ENCODE measurements at places on chromosomes 1 and 21.

GRCh38 chr1:14413819-14414490, 184.5 kb upstream of the KAZN start:
- peak; percentile 37 for DNase-seq

DNA sequence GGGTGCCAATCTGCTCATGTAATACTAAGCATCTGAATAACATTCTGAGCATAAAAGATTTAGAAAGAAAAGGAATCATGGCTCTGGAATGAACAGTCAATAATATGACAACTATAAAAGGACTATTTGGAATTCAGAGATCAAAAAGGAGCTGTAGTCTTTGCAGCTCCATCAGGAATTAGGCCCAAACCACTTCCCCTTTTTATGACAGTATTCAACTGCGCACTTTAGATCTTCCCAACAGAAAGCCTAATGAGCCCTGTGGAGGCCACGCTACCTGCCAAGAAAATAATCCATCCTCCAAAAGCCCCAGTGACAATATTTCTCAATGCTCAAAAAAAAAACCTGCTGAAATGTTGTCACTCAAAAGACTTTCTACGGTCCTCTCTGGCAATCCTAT, 163.2 kb downstream of the SNX7 start:
- DNase-seq = no peak

GRCh38 chr1:5296095-5296494, 641.7 kb downstream of the AJAP1 start:
- no peak for DNase-seq

- DNase-seq = no peak
These were observed 24.2 kb upstream of the ITPKB start for GRCh38 chr1:226762988-226763904.

DNA sequence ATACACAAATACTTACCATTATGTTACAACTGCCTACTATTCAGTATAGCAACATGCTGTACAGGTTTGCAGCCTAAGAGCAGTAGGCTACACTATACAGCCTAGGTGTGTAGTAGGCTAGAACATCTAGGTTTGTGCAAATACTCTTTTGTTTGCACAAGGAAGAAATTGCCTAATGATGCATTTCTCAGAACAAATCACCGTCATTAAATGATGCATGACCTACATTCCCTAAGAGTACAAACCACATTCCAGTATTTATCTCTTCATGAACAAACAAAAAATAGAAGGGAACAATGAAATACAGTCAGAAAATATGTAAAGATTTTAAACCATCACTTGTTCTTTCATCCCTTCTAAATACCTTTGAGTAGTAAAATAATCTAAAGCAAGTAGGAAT, 109.7 kb upstream of the HP1BP3 start:
- peak; percentile 88 for DNase-seq

GRCh38 chr1:48568501-48568900, 96.5 kb upstream of the SPATA6 start:
- DNase-seq = no peak

- no peak for DNase-seq
These were observed 1.3 kb downstream of the SDCCAG8 start for GRCh38 chr1:243257189-243257588.

GRCh38 chr1:38831731-38832369, 27.7 kb downstream of the RRAGC start:
- no peak for DNase-seq

DNA sequence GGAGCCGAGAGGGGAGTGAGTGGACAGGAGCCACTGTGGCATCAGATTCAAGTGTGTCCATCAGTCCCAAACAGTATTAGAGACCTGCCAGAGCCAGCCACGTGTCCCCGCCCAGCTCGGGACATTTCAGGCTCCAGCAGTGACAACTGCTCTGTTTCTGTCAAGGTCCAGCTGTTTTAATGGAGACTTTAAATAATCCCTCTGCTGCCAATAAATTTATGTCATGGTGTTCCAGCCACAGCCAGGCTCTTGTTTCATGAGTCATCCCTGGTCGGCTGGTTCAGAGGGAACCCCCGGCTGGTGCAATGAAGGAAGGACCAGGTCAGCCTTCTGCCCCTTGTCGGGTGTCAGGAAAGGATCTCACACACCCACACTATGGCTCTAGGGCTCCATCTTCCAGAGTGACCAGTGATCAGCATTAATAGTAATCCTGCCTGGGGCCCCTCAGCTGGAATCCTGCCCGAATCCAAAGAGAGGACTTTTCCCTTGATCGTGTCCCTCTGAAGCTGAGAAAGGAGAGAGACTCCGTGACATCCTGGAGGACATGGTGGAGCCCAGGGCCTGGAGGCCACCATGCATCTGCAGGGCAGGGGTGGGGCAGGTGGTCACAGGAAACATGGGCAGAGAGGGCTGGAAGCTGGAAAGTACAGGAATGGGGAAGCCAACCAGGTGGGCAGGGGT, 197.3 kb downstream of the MATN1 start:
- peak; percentile 72 for DNase-seq

- peak; percentile 17 for DNase-seq
These were observed 10.7 kb downstream of the PIGR start for GRCh38 chr1:206935491-206936067.

DNA sequence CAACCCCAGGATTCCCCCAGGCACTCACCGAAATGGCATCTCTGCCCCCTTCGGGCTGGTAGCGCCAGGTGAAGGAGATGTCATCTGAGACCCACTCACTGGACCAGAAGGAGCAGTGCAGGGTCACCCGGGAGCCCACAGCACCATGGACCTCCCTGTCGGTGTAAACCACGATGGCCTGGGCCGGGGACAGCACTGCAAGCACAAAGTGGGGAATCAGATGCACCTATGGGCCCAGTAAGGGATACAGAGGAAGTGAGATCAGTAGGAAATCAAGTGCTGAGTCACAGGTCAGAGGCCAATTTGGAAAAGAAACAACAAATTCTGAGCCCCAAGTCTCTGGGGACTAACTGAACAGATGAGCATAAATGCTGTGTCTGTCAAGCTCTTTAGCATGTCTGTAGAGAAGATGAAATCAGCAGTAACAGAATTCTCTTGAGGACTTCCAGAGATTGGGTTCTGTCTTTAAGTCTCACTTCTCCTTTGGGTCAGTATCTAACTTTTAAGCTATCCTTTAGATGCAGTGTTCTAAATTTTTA, 2.5 kb downstream of the MPZ start:
- peak; percentile 87 for DNase-seq

DNA sequence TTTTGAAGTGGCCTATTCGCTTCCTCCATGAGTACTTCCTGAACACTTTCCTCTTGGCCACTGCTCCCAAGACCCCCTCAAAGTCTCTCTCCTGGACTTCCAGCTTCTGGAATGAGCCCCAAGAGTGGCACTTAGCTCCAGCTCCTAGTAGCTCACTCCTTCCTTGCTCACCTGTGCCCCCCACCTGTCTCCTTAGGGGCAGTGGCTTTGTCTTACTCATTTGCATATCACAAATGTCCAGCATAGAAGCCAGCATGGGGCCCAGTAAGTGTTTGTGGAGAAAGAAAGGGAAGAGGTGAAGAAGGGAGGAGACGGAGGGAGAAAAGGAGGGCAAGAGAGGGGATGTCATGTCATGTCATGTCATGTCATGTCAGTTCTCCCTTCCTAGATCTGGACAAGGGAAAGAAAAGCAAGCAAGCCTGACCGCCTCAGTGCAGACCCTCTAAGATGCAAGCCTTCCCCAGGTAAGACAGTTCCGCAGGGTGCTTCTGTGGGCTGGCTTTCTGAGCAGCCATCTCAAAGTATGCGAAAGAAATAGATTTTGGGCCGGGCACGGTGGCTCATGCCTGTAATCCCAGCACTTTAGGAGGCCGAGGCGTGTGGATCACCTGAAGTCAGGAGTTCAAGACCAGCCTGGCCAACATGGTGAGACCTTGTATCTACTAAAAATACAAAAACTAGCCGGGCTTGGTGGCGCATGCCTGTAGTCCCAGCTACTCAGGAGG, 6.9 kb upstream of the MX1 start:
- DNase-seq = no peak

DNA sequence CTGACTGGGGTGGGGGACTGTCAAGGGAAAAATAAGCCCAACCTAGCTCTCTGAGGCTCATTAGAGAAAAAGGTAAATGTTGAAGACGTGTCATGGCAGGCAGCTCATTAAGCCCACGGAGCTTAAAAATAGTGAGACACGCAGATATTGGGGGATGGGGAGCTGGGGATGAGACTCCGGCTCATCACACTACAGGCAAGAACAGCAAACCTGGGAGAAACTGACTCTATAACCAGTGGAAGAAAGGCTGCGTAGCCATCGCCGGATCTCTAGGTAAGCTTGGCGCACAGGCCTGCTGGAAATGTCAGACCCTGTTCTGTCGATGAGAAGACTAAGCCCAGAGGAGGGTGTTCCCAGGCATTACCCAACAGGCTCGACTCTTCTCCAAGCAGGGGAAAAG, 78.0 kb downstream of the SYT2 start:
- no peak for DNase-seq

DNA sequence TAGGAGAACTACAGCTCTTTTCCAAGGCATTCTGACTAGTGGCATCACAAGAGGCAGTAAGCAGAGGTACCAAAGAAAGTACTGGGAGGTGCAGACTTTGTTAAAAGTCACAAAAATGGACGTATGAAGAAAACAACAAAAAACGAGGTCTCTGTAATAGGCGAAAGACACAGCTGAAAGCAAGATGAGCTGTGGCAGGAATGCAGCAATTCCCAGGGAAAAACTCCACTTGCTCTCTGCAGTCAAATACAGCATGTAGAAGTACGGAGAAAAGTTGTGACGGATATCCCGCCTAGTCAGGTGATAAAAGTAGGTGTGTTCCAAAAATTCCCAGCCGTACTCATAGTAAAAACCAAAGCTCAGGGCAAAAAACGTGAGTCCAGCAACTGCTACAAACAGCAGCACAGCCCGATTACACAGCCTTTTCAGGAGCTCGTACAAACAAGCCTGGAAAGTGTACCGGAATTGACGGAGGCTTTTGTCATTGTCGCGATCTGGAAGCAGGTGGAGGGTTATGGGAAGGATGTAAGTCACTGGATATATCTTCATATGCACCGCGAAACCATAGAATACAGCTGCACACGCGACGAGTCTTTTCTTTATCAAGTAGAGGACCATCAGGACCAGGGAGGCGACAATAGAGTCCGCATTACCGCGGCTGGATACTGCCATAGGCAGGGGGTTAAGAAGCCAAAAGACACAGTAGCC, 979 bp downstream of the PIGM start:
- no peak for DNase-seq

DNA sequence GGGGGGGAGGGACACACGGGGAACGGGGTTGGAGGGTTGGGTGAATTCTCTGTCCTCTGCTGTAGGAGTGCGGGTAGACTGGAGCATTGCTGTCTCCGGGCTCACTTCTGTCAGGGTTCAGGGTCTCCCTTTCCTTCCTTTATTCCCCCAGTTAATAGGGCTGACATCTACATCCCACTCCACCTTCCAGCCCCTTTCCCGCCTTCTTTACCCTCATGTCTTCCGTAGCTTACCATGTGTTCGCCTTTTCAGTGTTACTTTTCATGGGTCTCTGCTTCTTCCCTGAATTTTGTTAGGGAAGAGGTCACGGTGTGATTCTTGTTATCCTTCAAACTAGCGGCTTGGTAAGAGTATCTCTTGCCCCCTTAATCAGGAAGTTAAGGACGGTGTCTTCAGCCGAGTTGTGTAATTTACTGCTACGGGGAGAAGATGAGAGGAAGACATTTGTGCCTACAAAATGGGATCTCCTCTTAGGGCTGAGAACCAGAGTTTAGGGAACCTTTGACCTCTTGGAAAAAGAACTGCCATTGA, 917 bp downstream of the RAP1A start:
- DNase-seq = peak; percentile 11

GRCh38 chr21:33203371-33203724, 26.4 kb upstream of the IFNAR2 start:
- DNase-seq = no peak

DNA sequence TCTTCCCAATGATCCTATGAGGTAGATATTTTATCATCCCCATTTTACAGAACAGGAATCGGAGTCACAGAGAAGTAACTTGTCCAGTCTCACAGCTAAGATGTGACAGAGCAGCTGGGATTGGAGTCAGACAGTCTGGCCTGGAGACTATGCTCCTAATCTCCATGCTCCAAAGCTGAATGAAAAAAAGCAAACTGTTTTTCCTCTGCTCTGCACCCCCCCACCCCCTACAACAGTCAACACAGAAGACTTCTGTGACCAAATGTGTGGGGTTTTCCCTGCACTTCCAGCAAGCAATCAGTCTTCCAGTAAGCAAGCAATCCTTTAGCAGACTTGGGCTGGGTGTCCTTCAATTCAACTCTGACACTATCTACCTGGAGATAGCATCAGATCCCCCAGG, 33.2 kb downstream of the KIRREL1 start:
- DNase-seq = no peak

DNA sequence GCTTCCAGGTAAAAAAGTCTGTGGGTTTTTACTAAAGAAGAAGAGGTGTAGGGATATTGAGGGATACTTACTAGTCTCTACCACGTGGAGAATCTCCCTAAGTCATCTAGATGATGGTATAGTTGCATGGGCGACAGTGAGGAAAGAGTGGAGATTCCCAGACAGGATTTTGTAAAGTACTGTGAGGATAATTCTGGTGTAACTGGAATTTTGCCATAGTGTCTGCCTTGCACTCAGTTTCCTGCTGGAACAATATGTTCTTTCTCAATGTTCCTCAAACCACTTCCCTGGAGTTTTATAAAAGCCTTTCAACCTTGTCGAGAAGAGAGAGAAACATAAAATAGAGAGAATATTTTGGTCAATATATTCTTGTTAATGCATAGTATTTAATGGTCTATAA, 95.1 kb upstream of the WLS start:
- peak; percentile 66 for DNase-seq

GRCh38 chr1:5815211-5815610, 177.0 kb downstream of the NPHP4 start:
- DNase-seq = no peak

DNA sequence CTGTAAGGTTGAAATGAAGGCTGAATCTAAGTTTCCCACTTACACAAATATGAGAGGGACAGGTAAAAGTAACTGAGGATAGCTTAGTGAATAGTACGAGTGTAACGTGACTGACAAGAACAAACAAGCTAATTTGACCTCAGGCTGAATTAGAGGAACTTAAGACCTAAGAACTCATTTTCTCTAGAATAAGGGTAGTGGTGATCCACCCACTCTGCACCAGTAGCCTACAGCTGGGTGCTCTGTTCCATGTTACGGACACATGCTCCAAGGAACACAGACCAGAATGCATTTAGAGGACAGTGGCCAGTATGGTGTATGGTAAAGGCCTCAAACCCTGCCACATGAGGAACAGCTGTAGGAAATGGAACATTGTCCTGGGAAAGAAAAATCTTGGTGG, 14.9 kb upstream of the TMEM9 start:
- no peak for DNase-seq

DNA sequence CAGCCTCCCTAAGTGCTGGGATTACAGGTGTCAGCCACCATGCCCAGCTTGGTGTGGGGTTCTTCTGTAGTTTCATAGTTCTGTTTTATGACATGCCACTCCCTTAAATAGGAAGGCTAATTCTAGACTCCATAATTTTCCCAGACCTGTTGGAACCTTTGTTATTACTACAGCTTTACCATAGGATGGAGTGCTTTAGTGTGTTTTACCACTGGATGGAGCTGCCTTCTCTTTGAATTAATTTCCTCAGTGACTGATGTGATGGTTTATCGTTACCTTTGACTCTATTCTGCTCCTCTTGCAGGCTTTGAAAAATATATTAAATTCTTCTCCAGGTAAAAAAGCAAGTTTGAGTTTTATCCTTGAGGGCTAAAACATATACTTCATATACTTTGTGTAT, 84.6 kb upstream of the NEK7 start:
- DNase-seq = peak; percentile 55

GRCh38 chr1:167520711-167521206, 2.4 kb upstream of the CD247 start:
- DNase-seq = no peak

GRCh38 chr1:22282364-22282995, 139.6 kb upstream of the WNT4 start:
- no peak for DNase-seq
